Mammary microvascular endothelial cell (primary cell): ENCODE measurements at places on chromosomes 3 and 15. TPM values are rescaled to one million over a fixed set of nuclear protein-coding genes. Genes with fewer than 3 reads are reported as not detected.

The SLC12A8 gene
- 0.27 and 0.74 TPM in 2 replicates for total RNA-seq

The NUP210 gene
- 0.33 and 0.59 TPM in 2 replicates for total RNA-seq

The STXBP5L gene
- not detected in 2 replicates for total RNA-seq

The SPINK8 gene
- not detected in 2 replicates for total RNA-seq

The ZKSCAN7 gene
- 1.00 and 1.8 TPM in 2 replicates for total RNA-seq

The TIPIN gene
- 11.7 and 12.2 TPM in 2 replicates for total RNA-seq

The ZMYND10 gene
- total RNA-seq: not detected in 2 replicates

The GOLGA8H gene
- total RNA-seq: 0.20 and 0.60 TPM in 2 replicates

The HTR3E gene
- total RNA-seq: not detected in 2 replicates

The SEMA5B gene
- not detected in 2 replicates for total RNA-seq

The PAQR5 gene
- total RNA-seq: 0.47 TPM in 1 of 2 replicates, not detected in the other

The P2RY14 gene
- not detected in 2 replicates for total RNA-seq

The GOLGA8K gene
- not detected in 2 replicates for total RNA-seq

The GOLGA8M gene
- 0.20 and 0.73 TPM in 2 replicates for total RNA-seq

The EDEM1 gene
- total RNA-seq: 25.0 and 33.8 TPM in 2 replicates

The FOXB1 gene
- not detected in 2 replicates for total RNA-seq

The SKOR1 gene
- total RNA-seq: not detected in 2 replicates

The AGTR1 gene
- not detected in 2 replicates for total RNA-seq

The FURIN gene
- total RNA-seq: 100 and 116 TPM in 2 replicates

The CTXND1 gene
- not detected in 2 replicates for total RNA-seq

The MNS1 gene
- total RNA-seq: 1.1 and 1.3 TPM in 2 replicates

The CEP63 gene
- total RNA-seq: 11.3 and 13.8 TPM in 2 replicates

The NUSAP1 gene
- 97.9 and 105 TPM in 2 replicates for total RNA-seq

The IL5RA gene
- not detected in 2 replicates for total RNA-seq

The PFKFB4 gene
- total RNA-seq: 2.5 and 2.7 TPM in 2 replicates

The ARF4 gene
- 182 and 198 TPM in 2 replicates for total RNA-seq

The IL16 gene
- 1.3 and 2.1 TPM in 2 replicates for total RNA-seq

The SV2B gene
- 1.3 and 1.7 TPM in 2 replicates for total RNA-seq

The NBEAL2 gene
- total RNA-seq: 32.0 and 34.7 TPM in 2 replicates

The PDHB gene
- 81.0 and 82.1 TPM in 2 replicates for total RNA-seq

The SH3GL3 gene
- total RNA-seq: not detected in 2 replicates

The CTXN2 gene
- total RNA-seq: not detected in 2 replicates

The SPESP1 gene
- total RNA-seq: 4.3 and 5.6 TPM in 2 replicates

The TMEM89 gene
- not detected in 2 replicates for total RNA-seq

The ARL14 gene
- not detected in 2 replicates for total RNA-seq

The ISLR gene
- total RNA-seq: not detected in 2 replicates

The IMPG2 gene
- under 0.01 and 0.07 TPM in 2 replicates for total RNA-seq

The ANKRD34C gene
- not detected in 2 replicates for total RNA-seq

The GABRB3 gene
- total RNA-seq: not detected in 2 replicates

The RLBP1 gene
- not detected in 2 replicates for total RNA-seq

The PIK3CA gene
- total RNA-seq: 13.4 and 14.8 TPM in 2 replicates

The TNFAIP8L3 gene
- 44.4 and 48.0 TPM in 2 replicates for total RNA-seq

The STX19 gene
- not detected in 2 replicates for total RNA-seq

The FANCD2OS gene
- total RNA-seq: not detected in 2 replicates

The EPHB3 gene
- total RNA-seq: not detected in 2 replicates

The ONECUT1 gene
- not detected in 2 replicates for total RNA-seq

The PLA2G4F gene
- total RNA-seq: not detected in 2 replicates

The CD96 gene
- not detected in 2 replicates for total RNA-seq
